ENCODE measurements at places on chromosomes 16 and 17. TPM values are rescaled to one million over a fixed set of nuclear protein-coding genes. Genes with fewer than 3 reads are reported as not detected.

The LIMD2 gene
- 24.4 TPM for total RNA-seq

The TSC2 gene
- total RNA-seq = 55.9 TPM

The ADCY9 gene
- 14.3 TPM for total RNA-seq

The WFIKKN2 gene
- not detected for total RNA-seq

The P4HB gene
- 1,218 TPM for total RNA-seq
